ENCODE measurements at places on chromosomes 5 and 9. TPM values are rescaled to one million over a fixed set of nuclear protein-coding genes. Genes with fewer than 3 reads are reported as not detected.

The HSPB3 gene
- total RNA-seq: 15.3 TPM

DNA sequence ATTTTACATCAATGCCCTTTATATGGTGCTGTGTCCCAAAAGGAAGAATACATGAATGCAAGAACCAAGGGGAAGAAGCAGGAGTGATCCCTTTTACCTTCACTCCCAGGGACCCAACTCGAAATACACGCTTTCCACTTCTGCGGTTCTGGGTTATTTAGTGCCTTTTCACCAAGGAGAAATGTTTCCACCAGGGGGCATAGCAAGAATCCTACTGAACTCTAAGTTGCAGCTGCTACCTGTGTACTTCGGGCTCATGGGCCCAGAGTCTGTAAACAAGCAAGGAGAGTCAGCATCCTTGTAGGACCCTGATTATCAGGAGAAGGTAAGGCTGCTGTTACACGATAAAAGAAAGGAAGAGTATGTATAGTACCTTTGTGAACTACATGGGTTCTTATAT lies 45.7 kb downstream of the DPYSL3 start:
- DNase-seq: no peak

The CMYA5 gene
- total RNA-seq: 52.9 TPM

The CDC23 gene
- 37.0 TPM for total RNA-seq

The SLC1A3 gene
- total RNA-seq: 61.1 TPM

DNA sequence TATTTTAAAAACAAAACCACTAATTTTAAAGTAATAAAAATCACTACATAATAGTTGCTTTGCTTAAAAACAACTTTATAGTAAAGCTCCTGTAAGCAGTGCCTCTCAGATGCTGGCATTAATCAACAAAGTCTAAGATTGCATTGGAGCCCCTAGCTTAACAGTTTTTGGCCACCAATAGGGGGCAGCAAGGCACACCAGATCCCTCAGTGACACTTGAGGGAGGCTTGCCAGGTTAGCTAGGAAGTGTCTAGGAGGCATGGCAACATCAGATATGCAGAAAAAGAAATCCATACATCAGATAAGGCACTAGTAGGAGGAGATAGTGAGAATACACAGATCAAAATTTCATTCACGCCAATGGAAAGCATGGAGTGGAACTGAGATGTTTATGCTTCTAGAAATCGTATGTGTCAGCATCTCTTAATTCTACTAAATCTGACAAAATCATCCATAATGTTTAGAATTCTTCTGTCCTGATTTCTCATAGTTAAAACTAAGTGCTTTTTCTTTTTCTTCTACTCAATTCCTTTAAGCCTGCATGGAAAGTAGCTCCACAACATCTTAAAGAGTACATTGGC lies 73.6 kb upstream of the PAM start:
- DNase-seq: peak; percentile 33

GRCh38 chr5:167840527-167841130 lies 450.8 kb upstream of the WWC1 start:
- no peak for DNase-seq

DNA sequence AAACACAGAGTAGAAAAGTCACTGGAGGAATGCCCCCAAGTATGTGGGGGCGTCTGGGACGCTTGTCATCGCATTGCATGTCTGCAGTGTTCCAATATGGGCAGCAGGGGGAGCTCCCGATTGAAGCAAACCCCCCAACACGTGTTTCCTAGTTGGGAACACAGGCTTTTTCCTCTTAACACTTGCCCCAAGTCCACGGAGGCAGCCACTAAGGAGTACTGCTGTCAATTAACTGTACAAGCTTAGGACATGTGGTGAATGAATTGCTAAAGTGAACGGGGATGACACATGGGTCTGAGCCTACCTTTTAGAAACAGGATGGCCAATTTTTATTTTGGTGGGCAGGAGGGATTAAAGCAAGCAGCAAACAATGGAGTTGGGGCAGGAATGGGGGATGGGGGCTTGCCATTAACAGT lies 2.2 kb downstream of the GABRB2 start:
- DNase-seq: peak; percentile 2

- DNase-seq: no peak
These were observed 71.5 kb downstream of the DOCK8 start for GRCh38 chr9:286071-286740.

GRCh38 chr5:149790276-149790675 lies 60.2 kb downstream of the PPARGC1B start:
- DNase-seq: no peak

DNA sequence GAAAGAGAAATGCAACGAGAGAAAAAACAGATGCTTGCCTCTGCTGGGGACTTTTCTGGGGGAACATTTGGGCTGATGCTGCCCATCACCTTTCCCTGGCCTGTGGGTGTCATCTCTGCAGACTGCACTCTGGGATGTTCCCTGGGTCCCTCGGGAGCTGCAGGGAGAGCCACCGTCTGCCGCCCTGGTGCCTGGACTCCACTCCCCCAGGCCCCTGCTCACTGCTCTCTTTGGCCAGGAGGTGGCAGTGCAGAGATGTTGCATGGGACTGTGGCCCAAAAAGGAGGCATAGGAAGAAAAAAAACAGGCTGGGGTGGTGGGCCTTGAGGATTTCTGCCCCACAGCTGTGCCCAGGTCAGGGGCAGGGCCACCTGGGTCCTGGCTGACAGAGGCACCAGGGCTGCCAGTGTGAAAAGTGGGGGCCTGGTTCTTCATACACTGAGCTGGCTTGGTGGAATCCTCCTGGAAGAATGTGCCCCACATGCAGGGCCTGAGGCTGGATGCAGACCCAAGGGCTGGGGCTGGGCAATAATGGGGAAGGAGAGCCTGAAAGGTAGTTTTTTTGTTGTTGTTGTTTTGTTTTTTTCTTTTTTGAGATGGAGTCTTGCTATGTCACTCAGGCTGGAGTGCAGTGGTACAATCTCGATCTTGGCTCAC lies 353.6 kb downstream of the SLIT3 start:
- DNase-seq: no peak

The EQTN gene
- total RNA-seq: 1.4 TPM

DNA sequence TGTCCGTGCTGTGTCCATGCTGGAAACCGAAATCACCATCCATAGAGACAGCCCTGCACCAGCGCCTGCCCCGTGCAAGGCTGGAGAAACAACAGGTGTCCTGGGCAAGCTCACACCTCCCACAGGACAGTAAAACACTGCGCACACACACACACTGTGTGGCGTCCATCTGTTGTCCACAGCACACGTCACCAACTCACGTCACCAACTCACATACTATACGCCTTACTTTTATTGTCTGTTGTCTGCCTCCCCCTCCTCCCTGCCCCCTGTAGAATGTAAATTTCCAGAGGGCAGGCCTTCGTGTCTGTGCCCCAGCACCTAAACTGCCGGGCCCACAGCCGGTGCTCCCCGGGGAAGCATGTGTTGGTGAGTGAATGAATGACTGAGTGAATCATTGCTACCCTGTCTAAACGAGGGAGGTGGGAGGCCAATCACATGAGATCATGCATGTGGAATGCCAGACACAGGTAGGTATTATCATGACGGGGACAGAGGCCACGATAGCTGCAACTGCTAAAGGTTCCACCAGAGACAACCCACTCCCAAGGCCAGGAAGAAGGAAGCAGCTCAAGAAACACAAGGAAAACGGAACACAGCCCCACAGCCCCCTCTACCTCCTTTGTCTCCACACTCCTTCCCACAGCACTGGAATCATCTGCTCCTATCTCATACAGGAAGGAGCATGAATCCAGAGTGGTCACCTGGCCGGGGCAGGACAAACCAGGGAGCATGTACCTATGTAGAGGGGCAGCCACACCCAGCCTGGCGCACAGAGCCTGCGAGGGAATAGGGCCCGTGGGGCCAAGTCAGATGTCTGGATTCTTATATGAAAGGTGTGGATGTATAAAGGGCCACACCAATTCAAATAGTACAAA lies 41.9 kb downstream of the STK10 start:
- DNase-seq: no peak

- DNase-seq: no peak
These were observed 10.5 kb downstream of the GLRX start for GRCh38 chr5:95812074-95812471.

DNA sequence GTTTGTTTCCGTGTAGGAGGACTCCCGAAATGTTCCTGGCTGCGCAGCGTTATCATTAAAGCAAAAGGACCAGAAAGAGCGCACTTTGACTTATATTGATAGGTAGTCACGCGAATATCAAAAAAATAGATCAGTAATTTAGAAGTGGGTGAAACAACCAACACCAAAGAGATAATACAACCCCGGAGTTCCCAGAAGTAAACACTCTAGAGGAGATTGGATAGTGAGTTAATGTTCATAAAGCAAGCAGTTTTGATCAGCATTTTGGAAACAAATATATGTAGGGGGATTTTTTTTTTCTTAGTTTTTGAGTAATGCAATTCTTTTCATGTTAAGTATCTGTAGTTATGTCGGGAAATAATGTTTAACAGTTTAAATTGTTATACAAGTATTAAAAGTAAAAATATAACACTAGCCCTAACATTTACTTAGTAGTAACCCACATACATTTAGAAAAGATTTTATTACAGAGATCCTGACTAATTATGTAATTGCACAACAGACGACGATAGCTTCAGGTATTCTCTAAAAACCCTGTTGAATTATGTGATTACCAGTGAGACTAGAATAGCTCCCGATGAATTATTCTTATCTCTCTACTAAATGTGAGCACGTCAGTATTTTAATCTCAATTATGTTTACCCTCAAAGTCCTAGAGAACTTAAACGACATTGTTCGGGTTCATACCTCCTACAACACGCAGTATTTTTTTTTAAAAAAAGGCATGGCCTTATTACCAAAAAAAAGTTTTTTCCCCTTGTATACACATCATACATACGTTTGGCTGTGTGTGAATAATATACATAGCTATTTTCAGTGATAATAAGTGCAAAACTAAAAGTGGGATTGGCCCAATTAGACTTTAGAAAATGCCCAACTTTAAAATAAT lies 9.4 kb upstream of the NFIB start:
- no peak for DNase-seq

The ARPC5L gene
- 13.0 TPM for total RNA-seq

The LCP2 gene
- total RNA-seq: 10.2 TPM

The TAS2R1 gene
- not detected for total RNA-seq

- no peak for DNase-seq
These were observed 681.8 kb downstream of the SEMA5A start for GRCh38 chr5:8864053-8864452.

GRCh38 chr9:32867026-32867425 lies 83.7 kb downstream of the TMEM215 start:
- DNase-seq: no peak

The DPYSL3 gene
- 71.4 TPM for total RNA-seq

The FBN2 gene
- 88.3 TPM for total RNA-seq

DNA sequence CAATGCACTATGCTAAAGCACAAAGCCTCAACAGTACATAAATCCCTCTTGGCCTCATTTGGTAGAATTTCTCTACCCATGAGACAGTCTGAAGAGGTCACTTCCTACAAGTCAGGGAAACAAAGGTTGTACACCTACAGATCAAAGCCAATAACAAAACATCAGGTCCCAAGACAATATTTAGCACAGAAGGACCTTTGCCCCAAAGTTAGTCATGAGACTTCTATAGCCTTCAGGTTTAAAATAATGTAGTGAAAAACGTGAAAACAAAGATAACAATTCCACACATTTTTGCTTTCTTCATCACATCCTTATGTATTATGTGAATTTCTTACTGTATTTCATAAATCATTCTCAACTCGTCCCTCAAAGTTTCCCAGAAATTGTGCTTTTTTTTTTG lies 15.8 kb downstream of the AFF4 start:
- no peak for DNase-seq

The DAB2IP gene
- 12.8 TPM for total RNA-seq

GRCh38 chr9:71678999-71679398 lies 89.3 kb downstream of the CEMIP2 start:
- peak; percentile 19 for DNase-seq

DNA sequence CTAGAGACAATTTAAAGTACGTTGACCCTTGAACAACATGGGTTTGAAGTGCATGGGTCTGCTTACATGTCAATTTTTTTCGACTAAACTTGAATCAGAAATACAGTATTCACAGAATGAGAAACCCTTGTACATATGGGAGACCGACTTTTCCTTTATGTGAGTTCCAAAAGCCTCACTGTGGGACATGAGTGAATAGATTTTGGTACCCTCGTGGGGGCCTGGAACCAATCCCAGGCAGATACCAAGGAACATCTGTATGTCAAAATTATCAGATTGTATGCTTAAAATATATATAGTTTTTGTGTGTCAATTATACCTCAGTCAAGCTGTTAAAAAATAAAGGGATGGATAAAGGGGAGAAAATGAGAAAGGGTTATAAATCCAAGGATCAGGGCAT lies 78.7 kb upstream of the MAN2A1 start:
- no peak for DNase-seq

DNA sequence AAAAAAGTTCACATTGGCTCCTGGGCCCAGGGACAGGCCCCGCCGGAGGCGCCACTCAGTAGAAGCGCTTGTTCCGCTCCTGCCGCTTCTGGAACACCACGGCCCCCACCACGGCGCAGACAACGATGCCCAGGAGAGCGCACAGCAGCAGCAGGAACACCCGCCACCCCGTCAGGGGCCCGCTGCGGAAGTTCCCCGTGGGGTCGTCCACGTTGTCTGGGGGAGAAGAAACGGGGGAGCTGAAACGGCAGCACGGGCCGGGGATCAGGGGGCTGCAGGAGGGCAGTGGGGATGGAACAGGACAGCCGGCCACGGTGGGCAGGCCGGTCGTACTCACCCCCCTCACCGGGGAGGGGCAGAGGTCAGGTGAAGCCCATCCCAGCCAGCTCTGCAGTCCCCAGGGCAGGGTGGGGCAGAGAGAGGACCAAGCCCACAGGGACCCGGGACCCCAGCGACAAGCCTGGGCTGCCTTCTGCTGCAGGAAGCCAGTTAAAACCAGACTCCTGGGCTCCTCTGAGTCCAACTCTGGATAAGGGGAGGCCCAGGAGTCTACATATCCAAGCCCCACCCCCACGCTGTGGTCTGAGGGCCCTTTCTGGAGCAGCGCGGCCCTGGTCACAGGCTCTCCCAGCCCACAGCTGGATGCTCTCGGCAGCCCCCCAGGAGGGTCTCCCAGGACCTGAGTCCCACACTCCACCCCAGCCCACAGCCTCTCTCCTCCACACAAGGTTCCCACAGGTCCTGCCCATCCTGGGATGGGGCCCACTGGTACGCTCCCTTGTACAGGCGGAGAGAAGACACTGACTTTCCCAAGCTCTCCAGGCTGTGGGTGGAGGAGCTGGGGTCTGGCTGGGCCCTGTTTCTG lies 19.2 kb downstream of the LMAN2 start:
- no peak for DNase-seq

The COL15A1 gene
- 122 TPM for total RNA-seq

DNA sequence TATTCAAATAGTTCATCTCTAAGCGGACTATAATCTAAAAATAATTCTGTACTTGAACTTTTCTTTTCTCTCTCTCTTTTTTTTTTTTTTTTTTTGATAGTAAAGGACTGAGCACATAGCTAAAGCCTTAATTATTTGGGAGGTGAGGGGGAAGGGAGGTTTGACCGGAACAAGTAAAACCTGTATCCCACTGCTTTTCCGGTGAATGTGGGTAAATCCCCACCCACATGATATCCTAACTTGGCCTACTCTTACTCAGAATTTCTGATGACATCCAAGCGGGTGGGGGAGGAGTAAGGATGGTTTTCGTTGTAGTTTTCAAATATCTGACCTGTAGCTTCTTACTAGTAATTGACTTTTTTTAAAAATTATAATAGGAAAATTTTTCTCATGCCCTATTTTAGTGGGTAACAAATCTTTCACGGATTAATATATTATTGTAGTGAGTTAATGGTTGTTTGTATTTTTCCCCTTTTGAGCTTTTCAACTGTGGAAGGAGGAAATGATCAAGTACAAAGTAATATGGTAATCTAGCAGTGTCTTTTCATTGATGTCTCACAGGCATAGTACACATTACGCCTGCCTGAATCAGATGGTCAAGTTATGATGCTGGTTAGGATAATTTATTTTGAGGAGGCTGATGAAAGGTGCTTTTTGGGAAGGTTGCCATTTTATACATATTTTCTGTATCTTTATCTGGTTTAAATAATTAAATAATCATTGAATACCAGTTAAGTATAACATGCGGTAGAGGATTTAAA lies 2.2 kb upstream of the ELL2 start:
- DNase-seq: no peak

Measured in skin of body (tissue), 3 donors.